ENCODE measurements at places on chromosomes 4 and X. TPM values are rescaled to one million over a fixed set of nuclear protein-coding genes. Genes with fewer than 3 reads are reported as not detected.

GRCh38 chr4:147923854-147924253 is 192.0 kb downstream of the ARHGAP10 start:
- no peak for DNase-seq

- no peak for DNase-seq
Observed at GRCh38 chr4:80611678-80611979, 276.1 kb downstream of the CFAP299 start.

DNA sequence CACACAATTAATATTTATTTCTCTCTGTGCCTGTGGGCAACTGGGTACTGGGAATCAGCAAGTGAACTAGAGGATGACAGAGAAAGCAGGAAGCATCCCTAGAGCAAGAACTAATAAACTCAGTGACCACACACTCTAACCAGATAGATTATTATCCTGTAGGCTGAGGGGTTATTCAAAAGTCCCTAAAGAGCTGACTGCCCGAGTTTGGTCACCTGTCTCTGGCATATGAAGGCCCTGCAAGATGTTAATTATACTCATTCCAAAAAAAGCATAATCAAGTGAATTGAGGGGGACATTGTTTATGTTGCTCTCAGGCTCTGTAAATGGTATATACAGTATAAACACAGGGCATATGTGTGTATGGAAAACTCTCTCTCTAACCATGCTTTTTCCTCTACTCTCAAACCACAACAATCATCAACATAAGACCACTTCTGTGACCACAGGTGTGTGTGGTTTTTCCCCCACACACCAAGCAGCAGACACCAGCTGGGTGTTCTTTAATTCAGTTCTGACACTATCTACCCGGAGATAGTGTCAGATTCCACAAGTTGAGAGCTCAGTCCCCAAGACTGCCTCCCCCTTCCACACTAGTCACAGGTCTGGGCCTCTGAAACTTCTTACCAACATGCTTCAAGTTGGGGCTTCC is 6.2 kb upstream of the HPSE start:
- no peak for DNase-seq

Gene GRIPAP1
- 23.7 TPM for total RNA-seq

Gene FGG
- total RNA-seq, result not detected

Gene GDPD2
- total RNA-seq, result 1.5 TPM

Gene TLL1
- total RNA-seq, result 0.31 TPM

Gene CENPC
- 16.9 TPM for total RNA-seq

Gene PAGE4
- not detected for total RNA-seq

Gene GNRHR
- total RNA-seq, result not detected

Gene MAGEB2
- total RNA-seq, result 0.35 TPM
